ENCODE measurements at places on chromosomes 2 and 18.

GRCh38 chr2:134282629-134283400 lies 28.9 kb downstream of the MGAT5 start:
- no peak for DNase-seq

DNA sequence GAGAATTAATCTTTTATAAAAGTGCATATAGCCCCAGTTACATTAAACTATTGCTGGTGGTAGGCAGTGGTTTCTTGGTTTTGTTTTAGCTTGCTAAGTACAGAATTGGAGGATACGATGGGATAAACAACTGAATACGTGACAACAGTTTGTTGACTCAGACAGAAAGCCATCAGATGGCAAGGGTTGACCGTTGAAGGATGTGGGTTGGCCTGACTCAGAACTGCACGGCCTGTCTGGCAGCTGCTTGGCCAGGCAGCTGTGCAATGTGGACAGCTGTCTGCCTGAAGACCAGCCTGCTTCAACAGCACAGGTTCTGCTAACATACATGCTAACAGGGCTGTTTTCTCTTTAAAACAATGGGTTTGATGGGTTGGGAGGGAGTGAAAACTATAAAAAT lies 46.6 kb downstream of the PRKRA start:
- DNase-seq = peak; percentile 92

- DNase-seq = no peak
Observed at GRCh38 chr2:238643400-238643907, 204.4 kb upstream of the TWIST2 start.

DNA sequence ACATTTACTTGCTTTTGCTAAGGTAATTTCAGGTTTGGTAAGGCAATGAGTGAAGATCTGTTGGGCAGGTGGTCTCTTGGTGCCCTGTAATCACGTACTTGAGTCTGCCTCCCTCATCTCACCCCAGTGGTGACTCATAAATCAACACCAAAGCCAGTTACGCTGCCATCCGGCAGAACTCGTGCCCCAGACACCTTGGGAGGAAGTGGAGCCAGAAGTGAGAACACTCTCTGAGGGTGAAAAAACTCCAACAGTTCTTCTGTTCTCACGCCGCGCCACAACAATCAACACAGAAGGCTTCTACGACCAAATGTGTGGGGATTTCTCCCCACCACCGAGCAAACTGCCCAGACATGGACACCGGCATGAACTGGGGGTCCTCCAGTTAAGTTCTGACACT lies 206.2 kb downstream of the ARL4C start:
- DNase-seq = peak; percentile 20

GRCh38 chr2:152062125-152063091 lies 36.4 kb downstream of the CACNB4 start:
- no peak for DNase-seq

GRCh38 chr2:173119944-173120343 lies 44.3 kb downstream of the MAP3K20 start:
- DNase-seq = no peak

- DNase-seq = no peak
Observed at GRCh38 chr18:49018554-49019445, 68.0 kb upstream of the SMAD7 start.

- peak; percentile 48 for DNase-seq
Observed at GRCh38 chr2:189037518-189037917, 63.3 kb downstream of the COL3A1 start.

- no peak for DNase-seq
Observed at GRCh38 chr18:62453864-62454263, 69.0 kb upstream of the ZCCHC2 start.

DNA sequence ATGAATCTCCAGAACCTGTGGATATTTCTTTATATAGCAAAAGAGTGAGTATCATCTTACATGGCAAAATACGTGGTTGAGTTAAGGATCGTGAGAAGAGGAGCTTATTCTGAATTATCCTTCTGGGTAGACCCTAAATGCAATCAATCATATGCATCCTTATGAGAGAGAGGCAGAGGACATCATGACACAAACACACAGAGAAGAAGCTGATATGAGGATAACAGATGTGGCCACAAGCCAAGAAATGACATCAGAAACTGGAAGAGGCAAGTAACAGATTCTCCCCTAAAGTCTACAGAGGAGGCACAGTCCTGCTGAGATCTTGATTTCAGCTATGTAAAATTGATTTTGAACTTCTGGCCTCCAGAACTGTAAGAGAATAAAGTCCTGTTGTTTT lies 730.2 kb upstream of the ZNF804A start:
- DNase-seq = no peak

GRCh38 chr2:86790676-86791572 lies at the start of gene CD8A:
CD8A (minus strand) TSS chr2:86790913; CDS start chr2:86790825, 88 bp downstream.
- DNase-seq = no peak

DNA sequence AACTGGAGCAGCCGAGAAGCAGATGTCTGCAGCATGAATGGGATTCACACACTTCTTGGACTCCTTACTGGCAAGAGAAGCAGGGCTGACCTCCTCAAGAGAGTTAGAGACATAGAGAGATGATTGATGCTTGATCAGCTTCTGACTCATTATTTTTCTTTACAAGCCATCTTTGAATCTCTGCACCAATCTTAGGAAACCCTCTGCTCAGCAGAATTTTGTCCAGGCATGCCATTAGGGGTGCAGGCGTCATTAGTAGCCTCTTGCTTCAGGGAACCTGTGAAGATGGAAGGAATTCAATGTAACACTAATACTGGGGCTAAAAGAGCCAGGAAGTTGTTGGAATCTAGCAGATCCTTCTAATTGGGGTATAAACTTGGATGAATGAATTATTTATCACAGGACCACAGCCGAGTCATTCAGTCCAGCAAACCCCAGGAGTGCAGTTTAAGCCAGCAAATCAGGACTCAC lies 151.8 kb downstream of the MGAT5 start:
- DNase-seq = no peak

DNA sequence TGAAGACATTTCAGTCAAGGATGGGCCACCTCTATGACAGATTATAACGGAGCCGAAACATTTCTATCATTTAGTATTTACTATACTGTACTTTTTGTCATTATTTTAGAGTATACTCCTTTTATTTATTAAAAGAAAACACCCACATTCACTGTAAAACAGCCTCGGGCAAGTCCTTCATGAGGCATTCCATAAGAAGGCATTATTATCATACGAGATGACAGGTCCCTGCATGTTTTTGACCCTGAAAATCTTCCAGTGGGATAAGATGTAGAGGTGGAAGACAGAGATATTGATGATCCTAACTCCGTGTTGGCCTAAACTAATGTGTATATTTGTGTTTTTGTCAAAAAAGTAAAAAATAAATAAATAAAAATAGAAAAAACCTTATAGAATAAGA lies 245.0 kb downstream of the MTX2 start:
- DNase-seq = no peak

GRCh38 chr2:239767021-239767905 lies 257.9 kb downstream of the NDUFA10 start:
- DNase-seq = no peak

DNA sequence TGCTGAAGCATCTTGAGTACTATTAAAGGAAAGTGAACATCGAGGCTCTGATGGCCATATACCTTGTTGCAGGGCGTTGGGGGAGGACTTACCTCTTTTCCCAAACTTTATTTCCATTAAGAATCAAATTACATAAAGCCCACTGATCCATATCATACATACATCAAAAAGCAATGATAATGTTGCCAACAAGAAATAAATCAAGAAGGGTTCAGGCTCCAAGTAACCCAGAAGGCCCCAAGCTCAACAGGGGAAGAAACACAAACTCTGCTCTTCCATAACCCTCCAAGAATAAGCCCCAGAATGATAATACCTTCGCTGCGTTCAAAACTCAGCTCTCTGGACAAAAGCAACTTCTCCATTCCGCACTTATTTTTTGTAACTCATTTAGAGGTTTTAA lies 32.3 kb downstream of the C1D start:
- no peak for DNase-seq

- peak; percentile 41 for DNase-seq
Observed at GRCh38 chr2:25301453-25302352, 40.0 kb downstream of the DNMT3A start.

DNA sequence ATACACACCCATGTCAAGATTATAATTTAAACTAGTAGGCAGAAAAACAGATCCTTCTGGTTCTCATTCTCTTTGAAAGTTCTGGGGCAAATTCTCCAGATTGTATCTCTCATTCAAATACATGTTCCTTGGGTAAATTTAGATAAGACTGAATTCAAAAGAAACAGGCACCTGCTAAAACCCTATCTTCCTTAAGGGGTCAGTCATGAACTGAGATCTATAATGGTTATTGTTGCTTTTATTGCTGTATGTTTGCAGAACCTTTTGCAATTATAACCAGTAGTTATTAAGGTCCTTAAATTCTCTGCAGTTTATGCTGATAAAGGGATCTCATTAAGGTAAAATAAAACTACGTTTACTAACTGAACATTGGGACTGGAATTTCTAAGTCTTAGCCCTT lies 83.5 kb downstream of the MYO5B start:
- DNase-seq = no peak

GRCh38 chr2:121185571-121186074 lies 99.4 kb downstream of the TFCP2L1 start:
- DNase-seq = no peak

DNA sequence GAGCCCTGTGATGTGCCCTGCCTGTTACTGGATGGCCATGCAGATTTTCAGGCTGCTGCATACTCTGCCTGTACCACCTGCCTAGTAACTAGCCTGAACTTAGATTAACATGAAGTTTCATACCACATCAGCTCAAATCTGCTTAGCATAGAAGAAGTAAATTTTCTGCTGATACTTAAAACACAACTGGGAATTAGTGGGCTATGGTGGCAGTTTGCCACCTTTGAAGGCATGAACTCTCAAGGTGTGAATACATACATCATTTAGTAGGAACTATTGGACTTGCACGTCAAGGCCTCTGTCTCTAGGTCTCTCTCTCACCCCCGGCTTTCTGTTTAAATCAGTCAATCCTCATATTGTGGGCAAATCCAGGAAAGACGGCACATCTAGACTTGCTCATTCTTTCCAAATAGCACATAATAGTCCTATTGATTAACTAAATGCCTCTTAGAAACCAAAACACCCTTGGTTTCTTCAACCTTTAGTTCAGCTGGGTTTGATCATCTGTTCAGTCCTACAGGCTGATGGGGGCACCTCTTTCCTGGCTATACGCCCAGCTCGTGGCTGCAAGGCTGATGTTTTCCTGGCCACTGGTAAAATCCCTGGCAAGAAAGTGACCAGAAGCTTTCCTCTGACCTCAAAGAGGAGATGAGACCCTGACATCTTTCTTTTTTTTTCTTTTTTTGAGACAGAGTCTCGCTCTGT lies 58.4 kb downstream of the ALPK2 start:
- no peak for DNase-seq

- no peak for DNase-seq
Observed at GRCh38 chr2:178993788-178994187, 56.1 kb downstream of the CCDC141 start.

DNA sequence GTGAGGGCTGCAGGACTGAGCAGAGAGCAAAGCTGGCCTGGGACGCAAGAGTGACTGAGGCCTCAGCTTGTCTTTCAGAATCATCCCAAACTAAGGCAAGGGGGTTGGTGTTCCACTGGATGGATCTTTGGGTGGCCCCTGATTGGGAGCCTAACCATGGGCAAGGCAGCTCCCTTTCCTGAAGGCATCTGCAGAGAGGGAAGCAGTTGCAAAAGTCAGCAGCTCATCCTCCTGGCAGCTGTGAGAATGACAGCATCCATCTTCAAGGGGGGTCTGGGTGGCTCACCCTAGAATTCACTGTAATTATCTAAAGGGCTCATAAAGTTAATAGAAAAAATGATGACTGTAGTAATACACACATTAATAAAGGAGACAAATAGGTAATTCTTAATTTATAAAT lies 46.5 kb upstream of the RAB31 start:
- no peak for DNase-seq

GRCh38 chr2:233817361-233817911 lies 36.9 kb downstream of the HJURP start:
- DNase-seq = no peak

DNA sequence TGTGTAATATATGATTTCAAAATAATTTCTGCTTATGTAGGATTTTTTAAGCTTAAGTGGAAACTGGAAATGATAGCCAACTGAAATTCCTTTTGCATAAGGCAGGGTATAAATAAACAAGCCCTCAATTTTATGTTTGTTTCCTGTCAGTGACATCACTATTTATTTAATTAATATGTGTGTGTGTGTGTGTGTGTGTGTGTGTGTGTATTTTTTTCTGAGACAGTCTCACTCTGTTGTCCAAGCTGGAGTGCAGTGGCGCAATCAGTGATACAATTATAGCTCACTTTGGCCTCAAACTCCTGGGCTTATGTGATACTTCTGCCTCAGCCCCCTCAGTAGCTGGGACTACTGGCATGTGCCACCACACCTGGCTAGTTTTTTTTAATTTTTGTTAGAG lies 29.3 kb upstream of the CYP20A1 start:
- no peak for DNase-seq

DNA sequence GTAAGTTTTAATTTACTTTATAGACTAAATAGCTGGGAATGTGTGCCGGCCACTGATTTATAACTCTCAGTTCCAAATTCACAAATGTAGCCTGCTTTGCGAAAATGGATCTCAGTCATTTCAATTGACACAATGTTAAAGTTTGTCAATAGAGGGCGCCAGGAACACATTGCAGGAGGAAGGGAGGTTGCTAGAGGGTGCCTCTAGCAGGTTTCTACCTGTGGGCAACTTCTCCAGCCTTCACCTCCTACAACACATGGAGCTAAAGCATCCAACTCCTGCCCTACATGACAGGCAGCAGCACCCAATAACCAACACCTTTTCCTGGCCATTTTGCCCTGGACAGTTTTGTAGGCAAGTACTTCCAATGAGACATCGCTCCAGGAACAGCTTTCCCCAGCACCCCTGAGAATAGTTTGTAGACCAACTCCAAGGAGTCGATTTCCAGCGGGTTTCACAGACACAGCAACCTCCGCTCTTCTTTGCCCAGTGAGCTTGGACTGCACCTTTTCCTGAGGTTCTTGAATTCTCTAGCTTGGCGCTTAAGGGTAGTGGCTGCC lies 784.8 kb upstream of the CDH2 start:
- DNase-seq = peak; percentile 43

DNA sequence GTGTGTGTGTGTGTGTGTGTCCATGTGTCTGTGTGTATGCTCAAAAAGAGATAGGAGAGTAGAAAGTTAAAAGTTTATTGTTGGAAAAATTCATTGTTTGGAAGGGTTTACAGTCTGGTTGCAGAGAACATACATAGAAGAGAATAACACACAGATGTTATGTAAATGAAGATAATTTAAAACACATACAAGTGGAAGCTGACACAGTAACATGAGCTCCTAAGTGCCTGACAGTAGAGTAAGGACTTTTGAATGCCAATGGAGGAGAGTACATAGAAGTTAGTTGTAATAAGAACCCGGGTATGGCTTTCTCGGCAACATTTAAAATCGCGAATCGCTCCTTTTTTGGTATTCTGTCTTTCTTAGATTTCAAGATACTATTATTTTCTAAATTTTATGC lies 137.0 kb upstream of the FANCL start:
- no peak for DNase-seq

DNA sequence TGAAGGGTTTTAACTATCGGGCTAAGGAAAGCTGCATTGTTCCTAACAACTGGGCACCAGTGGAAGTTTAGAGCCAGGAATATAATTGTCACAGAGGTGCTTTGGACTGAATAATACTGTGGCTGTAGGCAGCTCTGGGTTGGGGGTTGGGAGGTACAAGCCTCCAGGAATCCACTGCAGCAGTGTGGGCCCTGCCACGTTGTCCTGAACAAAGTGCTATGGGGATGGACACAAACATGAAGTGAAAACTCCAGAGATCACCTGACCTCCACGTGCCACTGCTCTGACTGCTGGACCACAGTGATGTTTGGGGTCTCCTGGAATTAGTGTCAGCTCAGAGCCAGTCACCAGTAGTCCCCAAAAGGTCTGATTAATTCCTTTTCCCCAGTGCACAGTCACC lies 110.9 kb downstream of the BCL2 start:
- no peak for DNase-seq

GRCh38 chr2:96977631-96978195 lies 8.7 kb downstream of the FAM178B start:
- DNase-seq = no peak

Data from endothelial cell of umbilical vein (primary cell).